Stimulated activated naive CD8-positive, alpha-beta T cell treated with anti-CD3 and anti-CD28 coated beads, Interleukin-15, amount 100 ng/mL, for 72 hours (primary cell): ENCODE measurements at places on chromosomes 7 and 10.

DNA sequence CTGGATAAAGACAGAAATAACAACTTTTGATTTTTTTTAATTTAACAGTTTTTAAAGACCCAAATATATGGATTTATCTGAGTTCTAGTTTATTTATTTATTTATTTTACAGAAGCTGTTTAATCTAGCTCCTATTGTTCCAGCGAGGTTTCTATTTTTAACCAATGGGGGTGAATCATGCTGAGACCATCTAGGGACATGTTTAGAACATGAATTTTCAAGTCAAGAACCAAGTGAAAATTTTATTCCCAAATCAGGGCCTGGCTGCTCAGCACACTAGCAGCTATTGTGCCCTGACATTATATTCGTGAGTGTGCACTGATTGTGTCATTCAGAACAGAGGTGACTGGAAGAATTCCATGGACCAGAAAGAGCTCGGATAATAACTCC, 24.6 kb upstream of the MPP7 start:
- no peak for DNase-seq

DNA sequence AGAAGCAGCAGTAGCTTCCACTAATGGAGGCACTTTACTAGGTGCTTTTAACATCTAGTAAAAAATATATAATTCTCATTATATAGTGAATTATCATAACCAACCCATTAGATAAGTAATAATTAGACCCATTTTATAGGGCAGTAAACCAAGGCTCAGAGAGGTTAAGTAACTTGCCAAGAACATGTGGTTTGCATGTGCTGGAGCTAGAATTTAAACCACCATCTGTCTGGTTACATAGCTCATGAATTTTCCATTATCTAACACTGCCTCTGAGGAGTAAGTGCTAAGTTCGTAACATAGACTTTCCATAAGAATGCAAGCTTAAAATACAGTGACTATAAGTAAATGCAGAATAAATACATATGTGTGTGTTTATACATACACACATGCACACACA, 41.9 kb downstream of the CREB3L2 start:
- no peak for DNase-seq

DNA sequence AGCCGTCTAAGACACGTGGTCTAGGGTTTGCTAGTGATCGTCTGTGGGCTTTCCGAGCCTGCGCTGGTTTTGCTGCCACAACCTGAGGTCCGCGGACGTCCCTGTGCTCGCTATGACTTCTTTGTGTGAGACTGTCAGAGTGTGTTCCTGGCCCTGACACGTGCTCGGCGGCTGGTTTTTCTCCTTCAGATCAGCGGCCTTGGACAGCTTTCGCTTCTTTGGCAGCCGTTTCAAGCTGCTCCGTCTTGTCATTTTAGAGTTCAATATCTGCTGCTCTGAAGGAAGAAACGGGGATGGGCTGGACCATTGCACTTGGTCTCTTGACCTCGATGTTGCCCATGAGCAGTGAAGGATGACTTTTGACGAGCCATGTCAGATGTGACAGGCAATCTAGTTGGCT, 147.3 kb downstream of the MGMT start:
- DNase-seq = no peak

GRCh38 chr7:51160990-51161615, 155.5 kb downstream of the COBL start:
- peak; percentile 55 for DNase-seq

DNA sequence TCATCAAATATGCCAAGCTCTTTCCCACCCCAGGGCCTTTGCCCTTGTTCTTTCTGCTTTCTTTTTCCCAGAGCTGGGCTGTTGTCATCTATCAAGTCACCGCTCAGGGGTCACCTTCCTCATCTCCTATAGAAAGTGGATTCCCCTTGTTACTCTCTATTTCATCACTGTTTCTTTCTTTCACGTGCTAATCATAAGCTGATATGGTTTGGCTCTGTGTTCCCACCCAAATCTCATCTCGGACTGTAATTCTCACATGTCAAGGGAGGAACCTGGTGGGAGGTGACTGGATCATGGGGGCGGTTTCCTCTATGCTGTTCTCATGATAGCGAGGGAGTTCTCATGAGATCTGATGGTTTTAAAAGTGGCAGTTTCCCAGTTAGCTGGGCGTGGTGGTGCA, 17.0 kb upstream of the TIAL1 start:
- DNase-seq = no peak

DNA sequence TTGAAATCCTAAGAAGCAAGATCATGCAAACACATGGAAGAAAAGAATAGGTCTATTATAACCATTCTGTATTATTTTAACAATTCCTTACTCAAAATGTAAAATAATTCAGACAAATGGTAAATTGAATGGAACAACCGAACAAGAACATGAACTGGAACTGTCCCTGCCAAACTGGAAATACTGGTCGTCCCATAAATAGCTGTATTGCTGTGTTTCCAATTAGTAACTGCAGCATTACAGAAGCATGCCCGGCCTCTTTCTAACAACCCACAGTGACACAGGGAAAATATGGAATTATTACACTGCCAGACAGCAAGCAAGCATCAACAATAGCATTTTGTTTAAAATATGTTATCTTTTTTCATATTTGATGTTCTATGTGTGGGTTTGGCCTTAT, 1138.5 kb upstream of the PHF14 start:
- no peak for DNase-seq

DNA sequence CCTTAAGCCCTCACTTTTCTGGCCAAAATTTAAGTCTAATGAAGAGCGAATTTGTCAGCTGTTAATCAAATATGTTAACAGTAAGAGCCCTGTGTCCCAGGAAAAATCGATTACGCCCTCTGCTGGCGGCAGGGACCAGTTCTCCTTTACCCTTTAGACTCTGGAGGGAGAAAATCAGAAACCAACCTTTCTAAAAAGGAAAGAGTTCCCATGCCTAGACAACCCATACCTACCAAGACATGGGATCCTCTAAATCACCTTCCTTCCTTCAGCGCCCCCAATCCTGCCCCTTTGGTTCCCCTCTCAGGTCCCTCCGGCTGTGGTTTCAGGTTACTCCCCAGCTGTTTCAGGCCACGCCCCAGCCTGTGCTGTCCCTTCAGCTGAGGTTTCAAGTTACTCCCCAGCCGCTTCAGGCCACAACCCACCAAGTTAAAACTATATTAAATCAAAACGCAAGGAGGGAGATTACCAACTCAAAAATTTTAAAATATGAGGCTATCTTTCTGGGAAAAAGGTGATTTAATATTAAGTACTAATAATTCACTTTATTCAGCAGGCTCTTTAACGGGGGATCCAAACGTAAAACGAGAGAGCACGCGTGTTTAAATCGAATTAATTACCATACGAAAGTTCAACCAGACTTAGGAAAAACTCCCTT, 1.4 kb upstream of the AKR1B15 start:
- peak; percentile 22 for DNase-seq

GRCh38 chr10:88592906-88593305, 6.3 kb downstream of the LIPJ start:
- no peak for DNase-seq

GRCh38 chr10:75926763-75927162, 495.3 kb downstream of the LRMDA start:
- peak; percentile 2 for DNase-seq

GRCh38 chr7:75624134-75624832, 114.5 kb downstream of the HIP1 start:
- DNase-seq = no peak

DNA sequence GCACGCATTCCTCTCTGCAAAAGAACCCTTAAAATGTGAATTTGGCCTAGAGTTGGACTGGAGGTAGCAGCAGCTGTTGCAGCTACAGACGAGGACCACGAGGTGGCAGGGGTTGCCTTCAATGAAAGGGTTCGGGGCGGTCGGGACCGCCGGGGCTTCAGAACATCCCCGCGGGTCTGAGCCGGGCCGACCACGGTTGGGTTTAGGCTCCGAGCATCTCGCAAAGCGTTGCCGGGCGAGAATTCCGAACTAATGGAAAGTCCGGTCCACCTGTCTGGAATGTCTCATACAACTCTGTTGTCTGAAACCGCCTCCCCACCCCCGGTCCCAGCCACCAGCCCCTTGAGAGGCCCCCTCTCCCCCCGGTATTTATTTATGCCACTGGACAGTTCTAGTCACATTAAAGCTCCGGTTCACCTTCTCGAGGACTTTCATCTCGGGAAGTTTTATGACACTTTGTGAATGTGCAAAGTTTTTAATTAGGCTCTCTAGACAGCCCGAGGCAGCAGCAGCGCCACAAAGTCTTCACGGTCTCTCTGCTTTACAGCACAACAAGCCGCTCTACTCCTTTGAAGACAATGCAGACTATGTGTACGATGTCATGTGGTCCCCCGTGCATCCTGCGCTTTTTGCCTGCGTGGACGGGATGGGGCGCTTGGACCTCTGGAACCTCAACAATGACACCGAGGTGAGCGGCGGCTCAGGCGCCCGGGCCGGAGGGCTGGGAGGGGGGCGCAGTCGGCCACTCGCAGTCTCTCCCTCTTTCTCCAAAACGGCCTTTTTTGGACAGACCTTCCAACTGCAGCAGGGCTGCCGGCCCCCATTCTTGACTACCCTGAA, 246.2 kb downstream of the SLC25A13 start:
- peak; percentile 47 for DNase-seq

GRCh38 chr10:119274519-119275045, 67.2 kb downstream of the GRK5 start:
- DNase-seq = no peak

DNA sequence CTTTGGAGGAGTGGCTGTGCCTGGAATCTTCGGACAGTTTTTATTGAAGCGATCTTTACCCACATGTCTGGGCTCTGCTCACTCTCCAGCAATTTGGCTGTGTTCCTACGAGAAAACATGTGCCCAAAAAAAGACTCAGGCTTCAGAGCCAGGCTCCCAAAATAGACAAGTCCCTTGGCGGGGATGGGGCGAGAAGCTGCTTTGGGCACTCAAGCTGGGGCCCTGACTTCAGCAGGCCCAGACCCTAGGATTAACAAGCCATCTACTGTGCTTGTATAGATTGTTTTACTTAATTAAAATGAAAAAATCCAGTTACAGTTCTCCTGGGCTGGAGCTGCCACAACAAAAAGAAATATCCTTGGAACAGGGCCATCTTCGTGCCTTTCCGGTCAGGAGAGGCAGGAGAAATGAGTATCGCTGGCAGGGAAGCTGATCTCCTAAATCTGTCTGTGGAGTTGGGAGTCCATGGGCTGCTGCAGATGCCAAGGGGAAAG, 51.4 kb upstream of the PDCD4 start:
- DNase-seq = no peak

GRCh38 chr7:85469446-85470010, 282.7 kb upstream of the SEMA3D start:
- no peak for DNase-seq

DNA sequence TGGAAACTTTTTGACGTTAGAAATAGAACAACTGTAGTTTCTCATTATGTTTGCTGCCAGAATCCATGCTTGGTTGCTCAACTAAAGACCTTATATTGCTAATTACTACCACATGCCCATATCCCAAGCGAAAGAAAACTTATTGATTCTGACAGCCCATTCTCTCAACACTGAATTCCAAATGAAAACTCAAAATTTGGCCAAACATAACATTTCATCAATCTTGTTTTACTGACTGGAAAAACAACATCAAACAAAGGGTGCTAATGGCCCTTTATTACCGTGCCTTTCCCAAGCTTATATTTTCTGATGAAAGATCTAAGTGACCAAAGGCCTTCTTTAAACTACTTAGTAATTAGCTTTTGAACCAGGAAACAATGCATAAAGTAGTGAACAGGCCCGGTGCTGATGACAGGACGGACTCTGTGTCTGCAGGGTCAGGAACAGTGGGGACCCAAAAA, 531.8 kb downstream of the KCNMA1 start:
- no peak for DNase-seq

GRCh38 chr7:30173058-30173897, 38.5 kb downstream of the MTURN start:
- DNase-seq = no peak

DNA sequence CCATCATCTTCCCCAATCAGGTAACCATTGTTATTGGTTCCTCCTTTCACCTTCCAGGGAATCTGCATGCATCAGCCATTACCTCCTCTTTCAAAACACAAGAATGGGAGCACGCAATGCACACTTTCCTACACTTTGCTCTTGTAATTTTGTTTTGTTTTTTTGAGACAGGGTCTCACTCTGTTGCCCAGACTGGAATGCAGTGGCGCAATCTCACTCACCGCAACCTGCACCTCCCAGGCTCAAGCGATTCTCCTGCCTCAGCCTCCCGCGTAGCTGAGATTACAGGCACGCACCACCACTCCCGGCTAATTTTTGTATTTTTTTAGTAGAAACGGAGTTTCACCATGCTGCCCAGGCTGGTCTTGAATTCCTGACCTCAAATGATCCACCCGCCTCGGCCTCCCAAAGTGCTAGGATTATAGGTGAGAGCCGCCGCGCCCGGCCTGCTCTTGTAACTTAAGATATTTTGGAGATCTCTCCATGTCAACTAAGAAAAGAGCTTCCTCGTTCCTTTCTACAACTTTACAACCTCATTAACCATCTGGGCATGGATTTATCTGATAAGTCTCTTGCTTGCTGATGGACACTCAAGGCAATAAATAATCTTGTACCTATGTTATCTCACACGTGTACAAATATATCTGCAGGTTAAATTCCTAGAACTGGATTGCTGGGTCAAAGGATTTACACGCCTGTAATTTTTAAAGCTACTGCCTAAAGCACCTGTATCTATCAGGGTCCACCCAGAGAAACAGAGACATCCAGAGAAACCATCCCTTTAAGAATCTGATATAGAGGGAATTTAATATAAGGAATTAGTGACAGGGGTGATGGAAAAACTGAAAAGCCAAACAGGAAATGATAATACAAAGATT, 4.2 kb downstream of the CYTH3 start:
- DNase-seq = no peak

- no peak for DNase-seq
These were observed 256.3 kb downstream of the POU6F2 start for GRCh38 chr7:39233851-39234529.

DNA sequence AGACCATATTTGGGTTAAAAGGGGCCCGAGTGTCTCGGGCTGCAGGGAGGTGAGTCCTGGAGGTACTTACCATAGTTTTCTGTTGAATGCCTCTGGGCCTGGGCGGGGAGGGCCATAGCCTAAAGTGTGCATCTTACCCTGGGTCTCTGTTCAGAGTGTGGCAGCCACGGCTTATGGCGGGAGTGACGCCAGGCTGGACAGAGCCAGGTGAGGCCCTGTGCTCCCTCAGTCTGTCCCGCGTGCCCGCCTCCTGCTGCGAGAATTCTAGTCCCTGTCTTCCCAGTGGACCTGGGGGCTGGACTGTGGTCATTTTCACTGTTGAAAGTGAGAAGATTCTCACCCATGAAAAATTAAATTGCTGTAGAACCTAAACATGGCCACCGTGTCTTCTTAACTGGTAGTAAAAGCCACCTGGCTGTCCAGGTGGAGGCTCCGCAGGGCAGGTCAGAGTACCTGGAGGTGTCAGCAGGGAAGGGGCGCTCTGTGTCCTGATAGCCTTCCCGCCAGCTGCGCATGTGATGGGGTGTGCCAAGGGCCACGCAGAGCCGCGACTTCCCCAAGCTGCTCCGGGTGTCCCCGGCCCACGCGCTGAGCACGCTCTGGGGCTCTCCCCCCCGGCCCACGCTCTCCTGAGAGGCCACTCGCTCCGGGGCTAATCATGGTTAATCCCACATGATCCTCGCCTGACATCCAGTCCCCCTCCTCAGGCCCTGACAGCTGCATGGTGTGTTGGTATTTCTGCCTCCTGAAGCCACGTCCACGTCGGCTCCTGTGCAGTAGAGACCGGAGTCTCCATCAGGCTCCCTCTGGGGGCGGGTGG, 20.3 kb downstream of the INPP5A start:
- no peak for DNase-seq

GRCh38 chr10:120115959-120116358, 223.4 kb downstream of the SEC23IP start:
- DNase-seq = no peak
